ENCODE measurements at places on chromosomes 13 and 19. TPM values are rescaled to one million over a fixed set of nuclear protein-coding genes. Genes with fewer than 3 reads are reported as not detected.

The CLDN10 gene
- 10.5 TPM for total RNA-seq

The GDF15 gene
- 335 TPM for total RNA-seq

The PGPEP1 gene
- total RNA-seq = 36.3 TPM

The KCNC3 gene
- 10.8 TPM for total RNA-seq

The DOCK6 gene
- total RNA-seq = 19.4 TPM

DNA sequence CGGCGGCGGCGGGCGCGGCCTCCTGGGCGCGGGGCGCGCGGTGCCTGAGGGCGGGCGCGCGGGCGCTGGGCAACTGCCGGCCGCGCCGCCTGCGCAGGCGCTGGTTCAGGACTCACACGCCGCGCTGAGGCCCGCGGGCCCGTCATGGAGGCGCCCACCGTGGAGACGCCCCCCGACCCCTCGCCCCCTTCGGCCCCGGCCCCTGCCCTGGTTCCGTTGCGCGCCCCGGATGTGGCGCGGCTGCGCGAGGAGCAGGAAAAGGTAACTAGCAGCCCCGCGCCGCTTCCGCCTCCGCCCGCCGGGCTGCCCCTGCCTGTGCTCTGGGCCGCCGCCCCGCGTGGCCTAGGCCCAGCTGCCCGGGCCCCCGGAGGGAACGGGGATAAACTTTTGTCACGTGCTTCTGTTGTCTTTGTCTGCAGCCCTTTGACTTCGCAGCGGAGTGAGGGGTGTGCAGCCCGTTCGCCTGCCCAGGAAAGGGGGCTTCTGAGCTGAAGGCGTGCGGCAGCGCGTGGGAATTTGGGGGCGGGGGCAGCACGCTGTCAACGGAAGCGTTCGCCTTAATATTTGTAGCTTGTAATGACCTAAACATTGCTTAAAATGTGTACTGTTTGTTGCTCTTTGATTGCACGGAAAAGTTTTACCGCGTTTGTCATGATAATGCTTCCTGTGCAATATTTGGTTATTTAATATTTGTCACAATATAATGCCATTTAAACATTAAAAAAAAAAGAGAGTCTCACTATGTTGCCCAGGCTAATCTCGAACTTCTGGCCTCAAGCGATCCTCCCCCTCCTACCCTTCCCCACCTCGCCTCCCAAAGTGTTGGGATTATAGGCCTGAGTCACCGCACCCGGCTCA is 594 bp downstream of the URI1 start:
- DNase-seq = no peak
- no peaks in the 10 kb centered on the region for H3K27me3 ChIP-seq
- no peaks in the 10 kb centered on the region for H3K36me3 ChIP-seq
- peak overlapping the region; percentile 91 for H3K27ac ChIP-seq
- peak overlapping the region; percentile 90 for H3K4me3 ChIP-seq

DNA sequence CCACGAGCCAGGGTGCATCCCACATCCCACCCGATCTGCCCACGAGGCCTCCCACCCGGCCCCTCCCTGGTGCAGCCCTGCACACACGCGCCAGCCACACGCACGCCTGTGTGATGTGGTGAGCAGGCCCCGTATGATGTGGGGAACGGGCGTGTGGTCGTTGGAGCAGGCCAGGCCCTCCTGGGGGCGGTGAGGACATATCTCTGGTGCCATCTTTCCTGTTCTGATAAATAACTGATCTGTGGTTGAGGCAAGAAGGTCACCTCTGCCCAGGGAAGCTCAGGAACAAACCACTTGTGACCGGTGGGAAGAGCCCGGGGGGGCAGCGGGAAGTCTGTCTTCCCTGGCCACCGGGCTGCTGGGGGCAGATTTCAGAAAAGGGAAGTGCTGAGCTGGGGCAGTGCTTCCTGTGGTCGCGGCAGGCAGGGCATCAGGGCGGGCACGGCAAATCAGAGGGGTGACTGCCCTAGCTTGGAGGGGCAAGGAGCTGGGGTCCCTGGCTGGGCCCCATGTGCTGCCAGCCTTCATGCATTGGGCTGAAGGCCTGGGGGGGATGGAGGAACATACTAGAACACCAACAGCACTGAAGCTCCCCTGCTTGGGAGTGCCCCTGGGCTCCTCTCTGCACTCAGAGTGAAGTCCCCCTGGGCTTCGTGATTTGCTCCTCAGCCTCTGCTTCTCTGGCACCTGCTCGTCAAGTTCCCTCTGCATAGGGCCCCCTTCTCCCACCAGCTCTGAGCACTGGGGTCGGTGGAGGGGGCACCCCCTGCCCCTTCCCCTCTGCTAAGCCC is 35.2 kb upstream of the SLC7A10 start:
- no peaks in the 10 kb centered on the region for H3K27me3 ChIP-seq
- H3K4me1 ChIP-seq = no peaks in the 10 kb centered on the region
- no peaks in the 10 kb centered on the region for H3K36me3 ChIP-seq
- no peak overlapping the region for H3K4me3 ChIP-seq
- DNase-seq = no peak

GRCh38 chr13:63287926-63288325 is 1872.3 kb upstream of the PCDH20 start:
- no peak overlapping the region for H3K4me3 ChIP-seq
- no peaks in the 10 kb centered on the region for H3K4me1 ChIP-seq
- no peak for DNase-seq
- H3K36me3 ChIP-seq = no peaks in the 10 kb centered on the region
- H3K27me3 ChIP-seq = no peaks in the 10 kb centered on the region

DNA sequence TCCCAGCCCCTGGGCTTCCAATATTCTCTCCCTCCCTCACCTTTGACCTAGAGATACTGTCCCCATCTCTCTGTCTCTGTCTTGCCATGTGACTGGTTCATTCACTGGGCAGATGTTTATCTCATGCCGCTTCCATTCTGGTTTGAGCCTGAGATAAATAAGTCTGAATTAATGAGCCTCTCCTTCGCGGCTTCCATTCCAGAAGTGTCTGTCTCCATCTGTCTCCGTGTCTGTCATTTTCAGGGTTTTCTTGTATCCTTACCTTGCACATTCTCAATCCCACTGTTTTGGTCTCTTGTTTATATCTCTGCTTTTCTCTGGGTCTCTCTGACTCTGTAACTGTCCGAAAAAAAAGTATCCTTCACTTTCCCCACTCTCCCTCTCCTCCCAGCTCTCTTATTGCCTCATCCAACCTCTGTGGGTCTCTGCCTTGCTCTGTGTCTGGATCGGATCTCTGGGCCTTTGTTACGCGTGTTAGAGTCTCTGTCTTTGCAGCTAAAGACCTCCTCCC is 4.3 kb downstream of the SPHK2 start:
- peaks cover 8% of the 10 kb centered on the region for H3K4me1 ChIP-seq
- peak overlapping the region; percentile 82 for H3K27ac ChIP-seq
- no peaks in the 10 kb centered on the region for H3K27me3 ChIP-seq
- peak overlapping the region; percentile 39 for H3K4me3 ChIP-seq
- DNase-seq = no peak

- peaks cover 28% of the 10 kb centered on the region for H3K36me3 ChIP-seq
- peak overlapping the region; percentile 82 for H3K4me3 ChIP-seq
- H3K4me1 ChIP-seq = peaks cover 26% of the 10 kb centered on the region
- peak overlapping the region; percentile 91 for H3K27ac ChIP-seq
- DNase-seq = no peak
These were observed 867 bp downstream of the WBP4 start for GRCh38 chr13:41061914-41062837.

GRCh38 chr13:75725736-75726135 is 89.6 kb downstream of the LMO7 start:
- no peaks in the 10 kb centered on the region for H3K36me3 ChIP-seq
- no peaks in the 10 kb centered on the region for H3K4me1 ChIP-seq
- no peak overlapping the region for H3K27ac ChIP-seq
- H3K27me3 ChIP-seq = no peaks in the 10 kb centered on the region
- DNase-seq = no peak

DNA sequence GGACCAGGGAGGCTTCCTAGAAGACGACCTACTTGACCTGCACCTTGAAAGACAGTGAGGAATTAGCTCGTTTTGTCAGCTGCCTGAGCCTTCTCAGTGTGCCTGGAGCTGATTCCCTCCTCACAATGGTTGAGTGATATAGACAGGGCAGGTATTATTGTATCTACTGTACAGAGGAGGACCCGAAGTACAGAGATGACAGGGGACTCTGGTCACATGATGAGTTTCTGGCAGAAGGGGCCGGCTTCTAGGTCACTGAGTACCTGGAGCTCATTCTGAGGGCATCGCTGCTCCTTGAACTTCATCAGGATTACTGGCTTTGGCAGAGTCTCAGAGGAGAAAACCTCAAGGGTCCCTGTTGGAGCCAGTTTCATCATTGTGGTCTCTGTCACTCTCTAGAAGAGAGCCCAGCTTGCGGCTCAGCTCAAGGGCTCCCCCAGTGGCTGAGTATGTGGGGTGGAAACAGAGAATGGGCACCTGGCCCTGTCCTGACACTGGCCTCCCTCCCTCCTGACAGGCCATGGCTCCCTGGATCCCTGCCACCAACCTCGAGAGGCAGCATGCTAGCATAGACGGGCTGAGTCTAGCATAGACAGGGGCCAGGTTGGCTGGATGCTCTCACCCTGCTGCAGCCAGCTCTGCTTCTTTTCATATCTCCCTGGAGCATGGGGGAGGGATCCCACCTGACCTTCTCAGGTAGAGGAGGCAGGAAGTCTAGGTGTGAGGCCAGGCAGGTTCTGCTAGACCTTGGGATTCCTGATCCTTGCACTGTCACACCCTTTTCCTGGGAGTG is 38.7 kb downstream of the NFIX start:
- DNase-seq = no peak
- no peaks in the 10 kb centered on the region for H3K36me3 ChIP-seq
- H3K4me3 ChIP-seq = no peak overlapping the region
- H3K4me1 ChIP-seq = peaks cover 99% of the 10 kb centered on the region
- H3K27ac ChIP-seq = peak overlapping the region; percentile 75

DNA sequence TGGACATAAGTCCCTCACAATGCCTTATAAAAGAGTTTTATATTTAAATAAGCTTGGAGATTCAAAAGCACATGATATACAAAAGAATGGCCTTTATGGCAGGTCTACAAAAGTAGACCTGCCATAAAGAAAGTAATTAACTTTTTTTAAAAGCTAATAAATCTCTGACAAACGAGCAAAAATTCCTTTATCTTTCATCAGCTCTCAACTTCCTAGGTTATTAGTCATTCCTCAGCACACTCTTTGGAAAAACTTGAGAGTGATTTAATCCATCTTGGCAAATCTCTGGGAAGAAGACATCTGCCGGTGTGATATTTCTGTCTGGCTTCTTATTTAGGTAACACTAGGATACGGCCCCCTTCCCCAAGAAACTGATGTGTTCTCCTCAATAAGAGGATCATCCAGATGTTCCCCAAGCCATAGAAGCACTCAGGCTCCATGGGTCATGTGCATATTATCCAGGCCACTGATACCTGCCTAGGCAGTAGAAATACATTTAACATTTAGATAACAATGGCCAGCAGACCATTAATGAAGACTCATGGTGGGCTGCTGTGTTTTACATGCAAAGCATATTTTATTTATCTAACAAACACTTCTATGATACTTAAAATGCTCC is 372.7 kb downstream of the LIG4 start:
- H3K27ac ChIP-seq = no peak overlapping the region
- H3K4me3 ChIP-seq = no peak overlapping the region
- H3K27me3 ChIP-seq = no peaks in the 10 kb centered on the region

- peak overlapping the region; percentile 48 for H3K4me3 ChIP-seq
- no peaks in the 10 kb centered on the region for H3K27me3 ChIP-seq
- DNase-seq = no peak
- no peaks in the 10 kb centered on the region for H3K36me3 ChIP-seq
- peak overlapping the region; percentile 65 for H3K27ac ChIP-seq
These were observed 22.3 kb upstream of the ZDHHC20 start for GRCh38 chr13:21481359-21481758.

DNA sequence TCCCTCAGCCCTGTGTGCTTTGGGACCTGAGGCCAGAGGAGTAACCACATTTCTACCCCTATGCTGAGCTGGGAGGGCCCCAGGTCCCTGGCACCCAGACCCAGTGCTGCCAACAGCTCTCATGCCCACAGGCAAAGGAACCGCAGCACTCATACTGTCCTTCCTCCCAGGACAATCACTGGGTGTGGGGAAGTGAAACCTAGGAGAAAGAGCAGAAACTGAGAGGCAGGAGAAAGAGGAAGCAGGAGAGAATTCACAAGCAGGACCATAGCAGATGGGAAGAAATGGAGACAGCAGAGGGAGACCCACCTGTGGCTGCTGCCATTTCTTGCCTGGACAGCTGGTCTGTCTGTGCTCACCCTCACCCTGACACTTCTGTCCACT is 18.9 kb downstream of the CCDC97 start:
- H3K36me3 ChIP-seq = no peaks in the 10 kb centered on the region
- H3K4me3 ChIP-seq = no peak overlapping the region
- DNase-seq = no peak
- no peaks in the 10 kb centered on the region for H3K27me3 ChIP-seq

- H3K36me3 ChIP-seq = no peaks in the 10 kb centered on the region
- H3K27ac ChIP-seq = no peak overlapping the region
- DNase-seq = no peak
- H3K4me3 ChIP-seq = no peak overlapping the region
- H3K27me3 ChIP-seq = no peaks in the 10 kb centered on the region
These were observed 7.0 kb upstream of the PLA2G4C start for GRCh38 chr19:48117515-48118130.

DNA sequence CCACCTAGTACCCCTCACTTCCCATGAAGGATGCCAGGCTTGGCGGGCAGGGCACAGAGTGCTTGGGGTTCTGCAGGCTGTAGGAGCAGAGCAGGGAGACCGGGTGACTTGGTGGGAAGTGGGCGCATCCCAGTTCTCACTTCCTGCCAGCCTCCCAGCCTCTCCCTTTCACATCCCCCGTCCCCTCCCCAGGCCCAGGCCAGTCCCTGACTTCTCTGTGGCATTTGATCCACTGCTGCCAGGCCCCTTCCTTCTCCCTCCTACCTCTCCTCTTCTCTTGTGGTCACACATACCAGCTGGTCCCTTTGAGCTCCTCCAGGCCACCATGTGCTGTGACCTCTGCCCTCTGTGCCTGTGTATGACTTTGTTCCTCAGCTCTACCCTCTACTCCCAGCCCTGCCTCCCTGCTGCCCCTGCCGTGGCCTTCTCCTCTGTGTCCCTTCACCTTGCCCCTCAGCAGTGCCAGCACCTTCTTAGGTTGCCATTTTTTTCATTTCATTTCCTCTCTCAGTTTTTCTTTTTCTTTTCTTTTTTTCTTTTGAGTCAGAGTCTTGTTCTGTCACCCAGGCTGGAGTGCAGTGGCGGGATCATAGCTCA is 19.5 kb downstream of the MYO1F start:
- H3K36me3 ChIP-seq = no peaks in the 10 kb centered on the region
- no peak overlapping the region for H3K27ac ChIP-seq
- no peaks in the 10 kb centered on the region for H3K27me3 ChIP-seq
- no peak overlapping the region for H3K4me3 ChIP-seq

- no peaks in the 10 kb centered on the region for H3K36me3 ChIP-seq
- peak within 1 kb of the TSS; percentile 86 for H3K27ac ChIP-seq
- no peaks in the 10 kb centered on the region for H3K27me3 ChIP-seq
- peak within 1 kb of the TSS; percentile 56 for H3K4me3 ChIP-seq
- H3K4me1 ChIP-seq = peaks cover 34% of the 10 kb centered on the region
These were observed at the start of gene ITGBL1 for GRCh38 chr13:101452519-101453485. Gene ITGBL1, plus strand, starts transcription at chr13:101452675. Its CDS starts 159 bp downstream, at chr13:101452834.

GRCh38 chr13:74134777-74135325 is 647 bp upstream of the KLF12 start:
- no peak for DNase-seq
- H3K4me1 ChIP-seq = peaks cover 4% of the 10 kb centered on the region
- no peak overlapping the region for H3K27ac ChIP-seq
- H3K4me3 ChIP-seq = peak overlapping the region; percentile 60
- no peaks in the 10 kb centered on the region for H3K27me3 ChIP-seq
